Retina (tissue), 1 donor: ENCODE measurements at places on chromosomes 6 and 20.

- DNase-seq = peak; percentile 88
Observed at GRCh38 chr20:40945754-40946450, 82.7 kb upstream of the TOP1 start.

- DNase-seq = no peak
Observed at GRCh38 chr6:68197356-68197755, 437.7 kb upstream of the ADGRB3 start.

- no peak for DNase-seq
Observed at GRCh38 chr20:63326314-63327230, 33.6 kb downstream of the COL20A1 start.

DNA sequence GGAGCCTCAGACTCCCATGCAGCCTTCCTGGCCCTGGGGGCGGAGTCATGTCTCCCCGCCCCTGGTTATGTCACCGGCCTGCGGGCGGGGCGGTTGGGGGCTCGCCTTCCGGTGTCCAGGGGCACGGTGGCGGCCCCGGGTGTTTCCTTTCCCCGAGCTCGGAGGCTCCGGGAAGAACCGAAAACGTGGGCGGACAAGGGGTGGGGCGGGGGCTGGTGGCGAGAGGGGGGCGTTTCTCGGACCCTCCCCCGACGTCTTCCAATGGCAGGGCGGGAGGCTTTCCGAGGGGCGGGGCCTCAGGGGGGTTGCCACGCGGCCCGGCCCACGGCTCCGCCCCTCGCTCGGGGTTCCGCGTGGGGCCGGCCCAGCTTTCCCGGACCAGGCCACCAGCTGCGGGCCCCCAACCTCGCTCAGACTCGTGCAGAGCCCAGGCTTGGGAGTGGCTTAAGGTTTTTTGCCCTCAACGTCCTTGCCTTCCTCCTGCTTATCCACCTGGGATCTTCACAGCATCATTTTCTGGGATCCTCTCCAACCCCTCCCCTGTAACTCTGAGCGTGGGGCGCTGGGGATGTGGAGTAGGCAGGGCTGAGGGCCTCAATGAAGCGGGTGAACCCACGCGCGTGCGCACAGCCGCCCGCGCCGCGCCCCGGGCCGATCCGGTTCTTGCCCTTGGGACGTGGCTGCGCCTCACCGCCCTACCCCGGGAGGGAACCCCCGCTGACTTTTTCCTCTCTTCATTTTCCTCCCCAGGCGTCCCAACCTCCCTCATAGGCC, 2.1 kb upstream of the NRN1 start:
- peak; percentile 91 for DNase-seq

GRCh38 chr6:165984729-165985275, 182.8 kb downstream of the TBXT start:
- DNase-seq = no peak

DNA sequence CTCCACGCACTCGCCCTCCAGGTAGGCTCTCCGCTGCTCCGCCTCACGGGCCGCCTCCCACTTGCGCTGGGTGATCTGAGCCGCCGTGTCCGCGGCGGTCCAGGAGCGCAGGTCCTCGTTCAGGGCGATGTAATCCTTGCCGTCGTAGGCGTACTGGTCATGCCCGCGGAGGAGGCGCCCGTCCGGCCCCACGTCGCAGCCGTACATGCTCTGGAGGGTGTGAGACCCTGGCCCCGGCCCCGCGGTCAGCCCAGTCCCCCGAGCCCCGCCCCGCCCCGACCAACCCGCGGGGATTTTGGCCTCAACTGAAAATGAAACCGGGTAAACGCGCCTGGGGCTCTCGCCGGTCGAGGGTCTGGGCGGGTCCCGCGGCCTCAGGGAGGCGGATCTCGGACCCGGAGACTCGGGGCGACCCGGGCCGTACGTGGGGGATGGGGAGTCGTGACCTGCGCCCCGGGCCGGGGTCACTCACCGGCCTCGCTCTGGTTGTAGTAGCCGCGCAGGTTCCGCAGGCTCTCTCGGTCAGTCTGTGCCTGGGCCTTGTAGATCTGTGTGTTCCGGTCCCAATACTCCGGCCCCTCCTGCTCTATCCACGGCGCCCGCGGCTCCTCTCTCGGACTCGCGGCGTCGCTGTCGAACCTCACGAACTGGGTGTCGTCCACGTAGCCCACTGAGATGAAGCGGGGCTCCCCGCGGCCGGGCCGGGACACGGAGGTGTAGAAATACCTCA, 598 bp downstream of the HLA-B start:
- DNase-seq = no peak

- peak; percentile 83 for DNase-seq
Observed at GRCh38 chr6:138162111-138162954, 594 bp downstream of the ARFGEF3 start.

DNA sequence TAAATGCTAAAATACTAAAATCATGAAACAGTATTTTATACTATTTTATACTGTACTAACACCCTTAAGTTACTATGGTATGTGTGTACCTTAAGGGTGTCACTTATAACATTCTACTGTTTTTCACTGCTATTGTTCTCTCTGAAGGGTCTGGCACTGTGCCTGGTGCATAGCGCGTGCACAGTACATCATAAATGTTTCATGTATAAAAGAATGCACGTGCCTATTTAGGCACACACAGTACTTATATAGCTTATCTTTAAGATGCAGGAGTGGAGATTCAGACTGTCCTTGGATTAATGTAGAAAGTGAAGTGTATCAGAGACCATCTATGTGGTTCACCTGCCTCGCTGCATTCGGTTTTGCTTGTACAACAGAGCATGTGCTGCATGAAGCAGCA, 64.0 kb upstream of the SGK1 start:
- DNase-seq = no peak

DNA sequence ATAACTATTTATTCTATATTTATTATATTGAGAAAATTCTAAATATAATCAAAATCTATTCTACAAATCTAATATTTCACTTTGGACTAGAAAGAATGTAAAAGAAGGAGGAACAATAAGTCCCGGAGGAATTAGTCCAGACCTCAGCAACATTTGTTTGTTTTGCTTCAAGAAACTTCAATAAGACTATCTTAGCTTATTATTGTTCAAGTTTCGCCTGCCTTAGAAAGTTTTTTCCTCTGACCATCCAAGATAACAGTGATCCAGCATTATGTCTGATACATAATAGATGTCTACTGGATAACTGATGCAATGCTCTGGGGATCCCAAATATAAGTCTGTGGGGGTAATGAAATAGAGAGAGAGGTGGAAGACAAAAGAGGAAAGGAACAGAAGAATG, 28.7 kb upstream of the NT5E start:
- no peak for DNase-seq
